A549 treated with Hydrocortisone at 1 μM for 4 hours (cell line): ENCODE measurements at places on chromosomes 1 and 21. TPM values are rescaled to one million over a fixed set of nuclear protein-coding genes. Genes with fewer than 3 reads are reported as not detected.

SMPDL3B gene
- 1.3 to 1.6 TPM (median 1.4 TPM) in 5 replicates for total RNA-seq

GNAT2 gene
- 0.09 to 0.10 TPM (median 0.10 TPM) in 3 of 5 replicates, not detected in the others for total RNA-seq

SLC25A34 gene
- total RNA-seq = 0.07 to 0.42 TPM (median 0.24 TPM) in 5 replicates

TESK2 gene
- total RNA-seq = 0.08 to 0.32 TPM (median 0.17 TPM) in 5 replicates

SMG7 gene
- 29.4 to 39.8 TPM (median 34.5 TPM) in 5 replicates for total RNA-seq

ZNF496 gene
- 16.1 to 19.4 TPM (median 18.6 TPM) in 5 replicates for total RNA-seq
